Right forelimb (tissue), 1 donor: ENCODE measurements at places on chromosomes 12 and 14.
A peak's percentile ranks its signal among the peaks of the same experiment; 100 is the strongest.

GRCh38 chr14:32710731-32711680 lies 227.7 kb upstream of the NPAS3 start:
- peak; percentile 58 for DNase-seq

- no peak for DNase-seq
These were observed 357.2 kb downstream of the BMP4 start for GRCh38 chr14:53599221-53599945.

DNA sequence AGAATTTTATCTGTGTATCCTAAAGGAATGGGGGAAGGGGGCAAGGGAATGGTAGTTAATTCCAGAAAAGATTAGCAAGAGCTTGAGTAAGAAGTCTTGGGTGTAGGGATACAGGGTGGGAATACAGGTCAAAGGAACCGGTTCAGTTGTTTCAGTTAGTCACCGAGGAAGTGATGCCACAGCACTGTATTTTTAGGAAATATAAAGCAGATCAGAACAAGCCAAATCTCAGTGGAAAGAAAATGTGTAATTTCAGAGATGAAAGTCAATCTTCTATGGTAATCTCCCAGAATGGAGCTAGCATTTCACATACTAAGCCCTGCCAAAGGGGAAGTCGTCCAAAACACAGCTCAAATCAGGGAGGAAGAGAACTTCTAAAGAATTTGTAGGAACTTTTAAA lies 4.7 kb upstream of the TUBA1C start:
- DNase-seq: no peak

DNA sequence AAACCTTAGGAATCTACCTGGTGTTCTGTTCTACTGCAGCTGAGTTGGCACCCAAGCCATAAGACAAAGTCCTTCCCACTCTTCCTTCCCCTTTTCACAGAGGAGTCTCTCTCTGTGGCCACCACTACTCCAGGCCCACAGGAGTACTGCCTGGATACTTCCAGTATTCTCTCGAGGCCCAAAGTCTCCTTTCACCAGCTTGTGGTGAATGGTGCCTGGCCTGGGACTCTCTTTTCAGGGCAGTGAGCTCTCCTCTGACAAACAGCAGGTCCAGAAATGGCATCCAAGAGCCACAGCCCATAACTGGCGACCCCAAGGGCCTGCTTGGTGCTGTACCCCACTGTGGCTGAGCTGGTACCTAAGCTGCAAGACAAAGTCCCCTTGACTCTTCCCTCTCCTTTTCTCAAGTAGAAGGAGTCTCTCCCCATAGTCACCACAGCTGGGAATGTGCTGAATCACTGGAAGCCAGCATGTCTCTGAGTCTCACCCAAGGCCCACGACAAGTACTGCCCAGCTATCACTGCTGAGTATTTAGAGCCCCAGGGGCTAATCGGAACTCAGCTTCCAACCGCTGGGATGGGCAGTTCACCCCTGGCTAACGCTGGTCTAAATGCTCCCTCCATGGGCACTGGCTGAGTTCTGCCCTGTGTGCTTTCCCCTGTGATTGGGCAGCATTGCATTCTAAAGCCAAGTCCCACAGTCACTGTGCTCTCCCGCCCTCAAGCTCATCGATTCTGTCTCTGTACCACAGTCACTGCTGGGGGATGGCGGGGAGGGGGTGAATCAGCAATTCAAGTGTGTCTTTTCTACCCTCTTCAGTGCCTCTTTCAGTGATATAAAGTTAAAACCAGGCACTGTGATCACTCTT lies 6.1 kb downstream of the A2ML1 start:
- DNase-seq: no peak

DNA sequence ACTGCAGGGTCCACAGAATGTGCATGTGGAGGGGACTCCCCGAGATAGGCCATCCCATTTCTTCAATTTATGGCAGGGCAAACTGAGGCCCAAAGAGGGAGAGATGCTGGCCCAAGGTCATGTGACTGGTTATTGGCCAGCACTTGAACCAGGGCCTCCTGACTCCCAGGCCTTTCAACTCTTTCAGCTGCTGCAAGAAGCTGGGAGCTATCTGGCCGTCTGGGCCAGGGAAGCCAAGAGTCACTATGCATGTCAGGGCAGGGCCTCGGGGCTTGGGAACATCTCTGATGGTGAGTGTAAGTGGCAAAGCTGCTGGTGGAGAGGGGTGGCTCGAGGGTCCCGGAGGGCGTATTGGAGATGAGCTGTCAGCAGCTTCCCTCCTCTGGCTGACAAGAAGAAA lies 9.5 kb upstream of the LTBP2 start:
- DNase-seq: no peak

GRCh38 chr14:93701562-93701961 lies 86.7 kb downstream of the PRIMA1 start:
- DNase-seq: no peak

- no peak for DNase-seq
These were observed 708.0 kb downstream of the MED13L start for GRCh38 chr12:115569345-115570068.

DNA sequence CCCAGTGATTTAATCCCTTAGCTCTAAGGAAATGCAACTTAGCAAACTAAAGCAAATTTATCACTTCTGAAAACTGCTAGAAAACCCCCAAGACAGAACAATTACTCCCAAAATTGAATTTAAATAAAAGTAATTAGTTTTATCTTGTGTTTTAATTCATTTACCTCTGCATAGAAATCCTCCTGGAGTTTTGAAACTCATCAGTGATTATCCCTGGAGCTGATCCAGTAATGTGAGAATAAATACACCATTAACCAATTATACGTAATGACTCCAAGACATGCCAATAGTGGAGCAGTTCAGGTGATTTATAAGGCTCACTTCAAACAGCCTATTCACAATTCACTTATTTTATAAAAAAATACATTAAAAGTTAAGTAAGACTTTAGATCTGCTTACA lies 855.3 kb upstream of the FLRT2 start:
- no peak for DNase-seq

DNA sequence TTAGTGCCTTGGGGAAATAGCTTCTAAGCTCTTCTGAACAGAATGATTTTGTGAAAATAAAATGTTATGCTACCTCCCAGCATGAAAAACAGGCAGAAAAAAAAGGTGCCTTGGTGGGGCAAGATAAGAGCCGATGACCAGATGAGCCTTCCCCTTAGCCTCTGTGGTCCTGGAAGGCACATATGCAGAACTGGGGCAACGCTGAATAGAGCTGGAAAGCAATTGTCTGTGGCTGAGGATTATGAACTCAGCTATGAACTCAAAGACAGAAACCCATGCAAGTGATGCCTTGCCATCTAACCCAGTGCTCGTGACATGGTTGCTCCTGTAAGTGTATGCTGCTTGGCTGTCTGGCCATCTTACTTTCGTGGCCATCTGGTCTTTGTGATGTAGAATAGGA lies 128.5 kb upstream of the FRMD6 start:
- no peak for DNase-seq
